Vagina (tissue), 2 donors: ENCODE measurements at places on chromosomes 4 and X.
A peak's percentile ranks its signal among the peaks of the same experiment; 100 is the strongest.

DNA sequence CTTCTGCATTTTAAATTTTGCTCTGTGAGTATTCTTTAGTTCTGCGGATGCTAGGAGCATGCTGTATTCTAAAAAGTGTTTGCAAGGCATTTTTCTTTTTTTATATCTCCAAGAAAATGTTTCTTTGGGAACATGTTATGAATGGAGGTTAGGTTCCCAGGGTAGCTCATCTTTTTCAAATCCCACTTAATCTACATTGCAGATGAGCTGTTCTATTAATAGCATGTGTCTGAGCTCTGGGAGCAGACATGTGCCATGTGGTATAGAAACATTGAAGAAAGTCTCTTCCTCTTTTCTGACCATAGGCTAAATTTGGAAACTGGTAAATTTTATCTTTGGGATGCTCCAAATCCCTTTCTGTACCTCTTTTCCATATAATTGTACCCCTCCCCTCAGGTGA is 23.2 kb downstream of the DIAPH2 start:
- DNase-seq, result no peak

GRCh38 chrX:121150217-121150616 is 102.8 kb downstream of the GLUD2 start:
- no peak for DNase-seq

- DNase-seq, result no peak
These were observed 205.0 kb downstream of the PABPC4L start for GRCh38 chr4:133996431-133997121.

- no peak for DNase-seq
These were observed 11.7 kb upstream of the EXOSC9 start for GRCh38 chr4:121789455-121789854.

- DNase-seq, result no peak
These were observed 11.0 kb upstream of the FGF5 start for GRCh38 chr4:80255329-80256095.

DNA sequence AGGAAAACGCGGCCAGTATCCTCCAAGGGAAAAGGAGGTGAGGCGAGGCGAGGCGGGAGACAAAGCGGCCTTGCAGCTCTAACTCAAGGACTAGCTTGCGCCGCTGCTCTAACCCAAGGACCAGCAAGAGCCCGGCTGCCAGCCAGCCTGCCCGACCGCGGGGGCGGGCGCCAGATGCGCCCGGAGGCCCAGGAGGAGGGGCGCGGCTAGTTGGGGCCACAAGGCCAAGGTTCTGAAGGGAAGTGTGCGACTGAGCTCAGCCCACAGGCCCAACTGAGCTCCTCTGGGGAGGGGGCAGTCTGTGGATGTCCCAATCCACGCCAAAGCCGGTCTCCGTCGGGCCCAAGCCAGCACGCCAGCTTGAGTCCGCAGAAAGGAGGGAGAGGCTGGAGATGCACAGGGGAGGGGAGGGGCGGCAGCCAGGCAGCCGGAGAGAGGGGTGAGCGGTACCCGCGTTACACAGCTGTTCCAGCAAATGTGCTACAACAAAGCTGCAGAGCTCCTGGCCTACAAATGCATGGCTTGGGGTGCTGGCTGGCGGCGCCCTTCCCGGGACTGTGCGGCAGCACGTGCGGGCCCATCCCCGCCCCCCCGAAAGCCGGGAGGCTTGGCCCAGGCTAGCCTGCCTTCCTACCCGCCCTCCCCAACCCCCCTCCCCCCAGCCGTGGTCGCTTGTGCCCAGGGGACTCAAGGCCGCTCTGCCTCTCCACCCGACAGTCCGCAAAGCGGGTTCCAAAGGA is 637 bp downstream of the AMER1 start:
- DNase-seq, result no peak

DNA sequence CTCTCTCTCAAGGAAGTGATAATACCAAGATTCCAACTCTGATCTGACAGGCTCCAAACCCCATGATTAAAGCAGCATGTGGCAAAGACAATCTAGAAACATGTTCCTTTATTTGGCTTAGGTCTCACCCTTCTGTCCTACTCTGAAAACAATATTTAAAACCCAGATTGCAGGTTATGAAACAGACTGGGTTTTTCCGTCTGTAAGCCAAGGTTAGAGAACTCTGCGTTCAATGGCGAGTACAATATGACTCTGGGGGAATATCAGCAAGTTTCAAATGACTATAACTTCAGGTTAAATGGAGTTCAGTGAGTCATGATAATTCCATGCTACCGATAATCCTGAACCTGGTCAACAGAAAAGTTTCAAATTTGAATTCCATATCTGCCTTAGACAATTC is 50.8 kb downstream of the ANAPC10 start:
- DNase-seq, result no peak

GRCh38 chr4:81472281-81473182 is 825 bp upstream of the RASGEF1B start:
- DNase-seq, result no peak

- DNase-seq, result no peak
These were observed 20.8 kb downstream of the ARHGEF6 start for GRCh38 chrX:136759968-136760367.

- DNase-seq, result no peak
These were observed 86.5 kb upstream of the ZIC3 start for GRCh38 chrX:137479386-137479785.

- DNase-seq, result no peak
These were observed 159.6 kb upstream of the RBPJ start for GRCh38 chr4:26161030-26161824.

DNA sequence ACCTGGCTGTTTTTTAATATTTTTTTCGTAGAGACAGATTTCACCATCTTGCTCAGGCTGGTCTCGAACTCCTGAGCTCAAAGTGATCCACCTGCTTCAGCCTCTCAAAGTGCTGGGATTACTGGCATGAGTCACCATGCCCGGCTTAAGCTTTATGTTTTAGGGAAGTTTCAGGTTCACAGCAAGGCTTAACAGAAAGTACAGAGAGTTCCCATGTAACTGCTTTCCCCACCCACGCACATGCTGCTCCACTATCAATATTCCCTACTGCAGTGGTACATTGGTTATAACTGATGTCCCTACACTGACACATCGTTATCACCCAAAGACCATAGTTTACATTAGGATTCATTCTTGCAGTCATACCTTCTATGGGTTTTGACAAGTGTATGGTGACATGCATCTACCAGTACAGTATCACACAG is 62.7 kb downstream of the PRPS1 start:
- no peak for DNase-seq

DNA sequence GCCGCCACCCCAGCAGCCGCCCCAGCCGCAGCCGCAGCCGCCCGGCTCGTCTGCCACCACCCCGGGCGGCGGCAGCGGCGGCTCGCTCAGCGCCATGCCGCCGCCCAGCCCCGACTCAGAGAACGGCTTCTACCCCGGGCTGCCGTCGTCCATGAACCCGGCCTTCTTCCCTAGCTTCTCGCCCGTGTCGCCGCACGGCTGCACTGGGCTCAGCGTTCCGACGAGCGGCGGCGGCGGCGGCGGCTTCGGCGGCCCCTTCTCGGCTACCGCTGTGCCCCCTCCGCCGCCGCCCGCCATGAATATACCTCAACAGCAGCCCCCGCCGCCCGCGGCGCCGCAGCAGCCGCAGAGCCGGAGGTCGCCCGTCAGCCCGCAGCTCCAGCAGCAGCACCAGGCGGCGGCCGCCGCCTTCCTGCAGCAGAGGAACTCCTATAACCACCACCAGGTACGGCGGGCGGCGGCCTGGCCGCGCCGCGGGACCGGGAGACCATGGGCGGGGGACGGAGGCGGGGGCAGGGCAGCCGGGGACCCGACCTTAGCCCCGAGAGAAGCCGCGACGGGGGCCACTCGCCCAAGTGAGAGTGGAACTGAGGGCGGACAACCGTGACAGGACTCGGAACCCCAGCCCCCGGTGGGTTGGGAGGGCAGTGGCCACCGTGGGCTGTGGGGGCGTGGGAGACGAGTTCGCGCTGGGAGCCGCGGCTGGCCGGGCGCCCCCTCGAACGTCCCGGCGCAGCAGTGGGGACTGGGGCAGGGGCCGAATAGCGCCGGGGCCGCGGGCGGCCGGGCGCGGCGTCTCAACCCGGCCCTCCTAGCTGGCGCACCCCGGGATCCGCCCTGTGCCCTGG is 1.8 kb downstream of the CPEB2 start:
- no peak for DNase-seq

- DNase-seq, result no peak
These were observed 721.0 kb upstream of the NDST4 start for GRCh38 chr4:115834441-115834840.

DNA sequence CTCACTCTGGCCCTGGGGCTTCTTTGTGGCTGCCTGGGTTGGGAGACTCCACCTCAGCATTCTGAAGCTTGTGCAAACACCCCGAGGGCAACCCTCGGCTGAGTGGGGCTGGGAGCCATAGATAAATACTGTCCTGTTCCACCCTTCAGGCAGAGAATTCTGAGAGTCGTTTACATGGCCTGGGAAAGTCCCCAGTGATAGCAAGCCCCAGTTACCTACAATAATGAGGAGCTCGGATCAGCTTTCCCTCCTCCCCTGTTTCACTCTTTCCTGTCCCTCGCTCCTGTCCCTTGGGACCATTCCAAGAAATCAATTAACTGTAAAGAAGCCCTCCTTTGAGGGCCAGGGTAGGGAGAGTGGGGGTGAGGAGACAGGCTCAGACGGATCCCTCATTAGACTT is 31.6 kb upstream of the DDX3X start:
- DNase-seq, result no peak

GRCh38 chr4:16104520-16104919 is 20.7 kb upstream of the PROM1 start:
- DNase-seq, result peak; percentile 31
